Activated CD4-positive, alpha-beta T cell treated with anti-CD3 and anti-CD28 coated beads for 36 hours (primary cell): ENCODE measurements at places on chromosomes 16 and 17. TPM values are rescaled to one million over a fixed set of nuclear protein-coding genes. Genes with fewer than 3 reads are reported as not detected.

- no peak for DNase-seq
Measured at GRCh38 chr17:41824086-41824485, 11.3 kb downstream of the FKBP10 start.

GRCh38 chr16:51753467-51754127 is 602.5 kb upstream of the SALL1 start:
- DNase-seq: no peak

DNA sequence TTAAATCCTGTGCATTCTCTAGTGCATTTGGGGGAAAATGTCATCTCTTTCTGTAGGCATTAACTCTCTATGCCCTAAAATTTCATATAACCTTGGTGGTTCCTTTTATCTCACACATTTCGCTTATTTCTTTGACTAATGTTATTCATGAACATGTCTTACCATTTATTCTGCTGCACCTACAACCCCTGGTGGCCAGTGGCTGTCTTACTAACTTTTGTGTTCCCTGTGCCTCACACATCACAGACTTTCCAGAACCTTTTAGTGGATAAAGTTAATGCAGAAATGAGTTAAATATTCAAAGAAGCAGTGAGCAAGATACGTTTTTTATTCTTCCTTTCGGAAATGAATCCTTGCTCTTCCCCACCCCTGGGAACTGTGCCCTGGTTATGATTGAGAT is 111.9 kb downstream of the CDH13 start:
- no peak for DNase-seq

GRCh38 chr16:425740-426114 is 278 bp downstream of the RAB11FIP3 start:
- DNase-seq: no peak

GRCh38 chr17:13337151-13337550 is 264.6 kb downstream of the HS3ST3A1 start:
- DNase-seq: no peak

GRCh38 chr17:50169121-50169764 is 3.4 kb downstream of the SGCA start:
- peak; percentile 66 for DNase-seq

GRCh38 chr16:10067406-10067805 is 114.8 kb downstream of the GRIN2A start:
- DNase-seq: no peak

GRCh38 chr17:82519971-82520903 is 705 bp downstream of the FOXK2 start:
- peak; percentile 66 for DNase-seq

Gene C16orf92
- not detected for total RNA-seq

- DNase-seq: peak; percentile 4
Measured at GRCh38 chr16:66490774-66491715, 58.9 kb downstream of the TK2 start.

Gene HOXB6
- not detected for total RNA-seq

Gene SLC2A4
- total RNA-seq: 0.25 TPM

- DNase-seq: peak; percentile 29
Measured at GRCh38 chr16:81779536-81780320, 637 bp downstream of the PLCG2 start.

DNA sequence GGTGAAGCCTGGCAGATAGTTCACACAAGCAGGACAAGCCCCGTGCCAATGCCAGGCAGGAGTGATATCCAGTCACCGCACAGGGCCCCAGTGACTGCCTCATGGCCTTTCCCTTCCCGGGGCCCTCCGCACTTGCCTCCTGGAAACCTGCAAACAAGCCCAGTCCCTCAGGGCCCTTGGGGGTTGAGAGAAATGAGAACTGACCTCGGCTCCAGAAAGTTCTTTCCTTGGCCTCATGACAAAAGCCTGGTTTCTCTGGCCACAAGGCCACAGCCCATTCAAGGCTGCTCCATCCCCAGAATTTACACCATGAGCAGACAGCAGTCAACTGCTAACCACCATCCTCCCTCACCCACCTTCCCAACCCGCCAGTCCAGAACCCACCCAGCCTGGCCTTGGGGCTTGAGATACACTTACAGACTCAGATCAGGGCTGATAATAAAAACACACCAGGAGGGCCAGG is 77.6 kb downstream of the CCDC182 start:
- DNase-seq: no peak

GRCh38 chr16:85601272-85601639 is 11.9 kb upstream of the GSE1 start:
- DNase-seq: no peak

DNA sequence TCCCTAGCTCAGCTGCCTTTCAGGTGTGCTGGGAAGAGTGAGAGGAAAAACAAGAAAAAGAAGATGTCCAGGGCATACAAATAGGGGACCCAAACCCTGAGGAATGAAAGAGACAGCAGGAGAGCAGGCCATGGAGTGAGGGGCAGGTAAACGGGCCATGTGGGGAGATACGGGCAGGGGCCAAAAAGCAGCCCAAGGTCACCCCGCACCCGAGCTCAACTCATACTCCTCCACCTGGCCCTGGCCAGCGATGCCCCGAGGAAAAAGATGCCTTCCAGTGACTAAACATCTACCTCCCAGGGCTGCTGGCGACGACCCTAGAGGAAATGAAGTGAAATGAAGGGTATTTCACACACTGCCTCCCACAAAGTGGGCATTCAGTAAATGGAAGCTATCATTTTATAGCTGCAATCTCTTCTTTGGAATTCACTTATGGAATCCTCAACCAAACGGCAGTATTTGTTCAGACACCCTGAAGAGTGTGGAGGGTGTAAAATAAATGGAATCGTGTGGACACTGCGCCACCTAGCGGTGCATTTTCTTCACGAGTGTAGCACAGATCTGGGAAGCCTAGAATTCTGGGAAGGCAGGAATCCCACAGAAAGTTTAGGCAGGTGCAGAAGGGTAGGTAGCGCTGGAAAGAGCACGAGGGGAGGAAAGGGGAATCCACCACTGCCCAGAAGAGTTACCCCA is 14.9 kb downstream of the ELAC2 start:
- DNase-seq: peak; percentile 71

GRCh38 chr16:86929057-86929871 is 350.9 kb downstream of the FOXL1 start:
- DNase-seq: no peak

GRCh38 chr16:48383877-48384519 is 1.2 kb downstream of the SIAH1 start:
- DNase-seq: peak; percentile 19

- DNase-seq: no peak
Measured at GRCh38 chr17:55814377-55814776, 63.5 kb downstream of the PCTP start.

GRCh38 chr16:66382171-66382965 is 15.9 kb downstream of the CDH5 start:
- no peak for DNase-seq

DNA sequence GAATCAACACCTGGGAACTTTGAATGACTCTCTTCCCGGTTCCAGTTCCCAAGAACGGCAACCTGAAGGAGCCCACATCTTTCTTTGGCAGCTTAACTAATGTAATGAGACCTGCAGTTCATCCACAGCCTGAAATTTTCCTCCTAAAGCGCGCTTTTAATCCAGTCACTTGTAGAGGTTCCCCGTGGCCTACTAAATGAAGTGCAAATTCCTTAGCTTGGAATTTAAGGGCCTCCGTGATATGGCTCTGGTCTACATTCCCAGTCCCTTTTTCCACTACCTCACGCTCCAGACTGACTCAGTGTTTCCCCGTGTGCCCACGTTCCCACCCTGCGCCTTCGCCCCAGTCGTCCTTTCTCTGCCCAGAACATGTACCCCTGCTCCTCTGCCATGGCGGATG is 27.2 kb downstream of the FZD2 start:
- no peak for DNase-seq

- DNase-seq: no peak
Measured at GRCh38 chr16:75027520-75028300, 28.9 kb downstream of the ZNRF1 start.

Gene KRTAP16-1
- total RNA-seq: not detected

GRCh38 chr16:68126395-68126794 is 41.2 kb downstream of the NFATC3 start:
- no peak for DNase-seq

- DNase-seq: peak; percentile 17
Measured at GRCh38 chr17:72931635-72932034, 160.9 kb downstream of the SLC39A11 start.

DNA sequence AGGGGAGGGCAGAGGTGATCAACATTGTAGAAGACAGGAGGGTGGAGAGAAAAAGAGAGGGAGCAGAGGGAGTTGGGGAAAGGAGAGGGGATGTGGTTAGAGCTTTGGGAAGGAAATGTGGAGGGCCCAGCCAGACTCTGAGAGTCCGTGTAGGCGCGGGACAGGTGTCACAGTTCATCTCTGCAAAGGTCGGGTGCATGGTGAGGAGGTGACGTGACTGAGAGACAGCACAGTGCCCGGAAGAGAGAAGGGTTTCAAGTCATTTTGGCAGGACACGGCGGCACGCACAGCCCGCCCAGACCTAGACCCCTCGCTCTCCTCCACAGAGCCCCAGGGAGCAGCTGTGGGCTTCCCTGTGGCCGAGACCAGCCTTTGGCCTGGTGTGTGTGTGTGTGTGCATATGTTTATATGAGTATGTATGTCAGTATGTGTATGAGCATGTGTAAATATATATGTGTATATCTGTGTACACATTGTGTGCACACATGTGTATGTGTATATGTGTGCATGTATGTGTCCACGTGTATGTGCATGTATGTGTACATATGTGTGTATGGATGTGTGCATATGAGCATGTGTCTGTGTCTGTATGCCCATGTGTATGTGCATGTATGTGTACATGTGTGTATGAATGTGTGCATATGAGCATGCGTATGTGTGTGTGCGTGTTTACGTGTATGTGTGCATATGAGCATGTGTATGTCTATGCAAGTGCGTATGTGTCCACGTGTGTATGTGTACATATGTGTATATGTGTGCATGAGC is 104.6 kb downstream of the SEC14L1 start:
- peak; percentile 36 for DNase-seq

Gene TP53TG3B
- 0.37 TPM for total RNA-seq

Gene MTHFSD
- 22.1 TPM for total RNA-seq

DNA sequence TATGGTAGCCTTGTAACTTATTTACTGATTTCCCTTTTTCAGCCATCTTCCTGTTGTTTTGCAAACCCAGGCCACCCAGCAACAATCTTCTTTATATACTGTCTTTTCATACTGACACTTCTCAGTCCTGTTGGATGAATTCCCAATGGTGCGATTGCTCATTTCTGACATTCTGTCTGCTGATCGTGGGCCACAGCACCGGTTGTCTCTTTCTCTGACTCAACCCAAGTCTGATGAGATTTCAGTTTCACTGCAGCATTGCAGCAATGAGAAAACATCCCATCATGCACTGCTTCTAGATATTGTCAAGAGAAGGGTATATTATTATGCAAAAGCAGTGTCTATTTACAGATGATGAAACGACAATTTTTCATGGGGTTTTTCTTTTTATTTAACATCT is 349.2 kb upstream of the HSBP1 start:
- peak; percentile 40 for DNase-seq

DNA sequence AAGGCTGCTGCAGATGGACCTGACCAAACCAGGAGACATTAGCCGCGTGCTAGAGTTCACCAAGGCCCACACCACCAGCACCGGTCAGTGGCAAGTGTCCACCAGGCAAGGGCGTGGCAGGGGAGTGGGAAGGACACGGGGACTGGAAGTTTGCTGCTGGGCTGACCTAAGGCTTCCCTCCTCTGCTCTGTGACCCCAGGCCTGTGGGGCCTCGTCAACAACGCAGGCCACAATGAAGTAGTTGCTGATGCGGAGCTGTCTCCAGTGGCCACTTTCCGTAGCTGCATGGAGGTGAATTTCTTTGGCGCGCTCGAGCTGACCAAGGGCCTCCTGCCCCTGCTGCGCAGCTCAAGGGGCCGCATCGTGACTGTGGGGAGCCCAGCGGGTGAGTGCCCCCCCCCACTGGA is 4.8 kb downstream of the HSD11B2 start:
- no peak for DNase-seq

- no peak for DNase-seq
Measured at GRCh38 chr16:69423189-69423588, 1.2 kb upstream of the CYB5B start.
